ENCODE measurements at places on chromosomes 16 and 17.
A peak's percentile ranks its signal among the peaks of the same experiment; 100 is the strongest.

DNA sequence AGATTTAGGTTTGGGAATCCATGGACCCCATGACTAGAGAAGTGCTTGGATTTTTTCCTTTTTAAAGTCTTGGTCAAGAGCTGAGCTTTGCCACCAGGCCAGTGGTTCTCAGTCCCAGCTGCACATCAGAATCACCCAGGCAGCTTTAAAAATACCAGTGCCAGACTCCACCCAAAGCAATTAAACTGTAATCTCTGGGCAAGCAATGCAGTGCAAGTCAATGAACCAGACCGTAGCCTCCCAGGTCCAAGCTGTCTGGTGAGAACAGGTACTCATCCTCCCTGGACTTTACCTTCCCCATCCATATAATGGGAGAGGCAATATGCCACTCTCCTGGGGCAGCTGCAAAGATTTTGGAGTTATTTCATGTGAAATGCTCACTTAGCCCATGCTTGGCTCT is 223.1 kb upstream of the CDH5 start:
- DNase-seq: no peak

- no peak for DNase-seq
Measured at GRCh38 chr17:8577868-8578267, 52.7 kb downstream of the MYH10 start.

- DNase-seq: no peak
Measured at GRCh38 chr17:34207572-34207971, 47.5 kb upstream of the CCL2 start.

DNA sequence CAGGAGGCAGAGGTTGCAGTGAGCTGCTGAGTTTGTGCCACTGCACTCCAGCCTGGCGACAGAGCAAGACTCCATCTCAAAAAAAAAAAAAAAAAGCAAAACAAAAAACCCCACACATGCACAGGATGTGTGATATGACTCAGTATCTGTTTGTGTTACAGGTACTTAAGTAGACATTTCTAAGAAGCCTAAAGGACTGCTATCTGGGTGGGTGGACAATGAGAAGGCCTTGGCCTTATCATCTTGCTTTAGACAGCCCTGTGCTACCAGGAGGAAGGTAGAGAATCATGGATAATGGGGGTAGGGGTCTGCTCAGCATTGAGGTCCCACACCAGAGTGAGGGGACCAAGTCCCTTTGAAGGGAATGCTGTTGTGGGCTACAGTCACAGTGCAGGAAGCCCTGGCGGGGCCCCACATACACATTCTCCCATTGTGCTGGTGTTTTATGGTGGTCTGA is 26.7 kb downstream of the PLD6 start:
- no peak for DNase-seq

DNA sequence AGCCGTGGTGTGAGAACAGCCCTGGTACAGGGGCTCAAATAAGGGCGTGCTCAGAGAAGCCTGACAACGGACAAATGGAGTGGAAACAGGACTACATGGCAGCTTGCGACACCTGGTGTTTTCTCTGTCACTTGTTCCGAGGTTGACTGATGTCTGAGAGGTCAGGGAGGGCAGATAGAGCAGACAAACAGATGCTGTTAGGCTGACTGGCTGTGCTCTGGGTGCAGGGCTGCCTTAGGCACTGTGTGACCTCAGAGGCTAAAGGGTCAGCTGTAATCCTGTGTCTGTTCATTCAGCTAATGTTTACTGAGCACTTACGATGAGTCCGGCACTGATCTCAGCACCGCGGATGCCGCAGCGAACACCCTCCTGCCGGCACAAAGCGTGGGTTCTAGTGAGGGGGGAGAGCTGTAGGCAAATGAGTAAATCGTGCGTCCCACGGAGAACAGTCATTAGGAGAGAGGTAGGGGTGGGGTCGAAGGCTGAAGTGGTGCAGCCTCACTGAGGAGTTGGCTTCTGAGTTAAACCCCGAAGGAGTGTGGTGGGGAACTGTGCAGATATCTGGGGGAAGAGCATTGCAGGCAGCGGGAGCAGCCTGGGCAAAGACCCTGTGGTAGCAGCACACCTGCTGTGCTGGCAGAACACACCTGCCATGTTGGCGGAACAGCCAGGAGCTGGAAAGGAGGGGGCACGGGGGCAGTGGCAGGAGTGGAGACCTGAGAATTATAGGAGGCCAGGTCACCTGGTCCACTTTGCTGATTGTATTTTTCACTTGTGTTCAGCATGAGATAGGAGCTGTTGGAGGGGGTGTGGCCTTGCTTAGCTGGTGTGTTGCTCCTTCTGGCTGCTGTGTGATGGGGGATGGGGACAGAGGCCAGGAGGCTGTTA is 35.0 kb downstream of the GPT2 start:
- DNase-seq: no peak

DNA sequence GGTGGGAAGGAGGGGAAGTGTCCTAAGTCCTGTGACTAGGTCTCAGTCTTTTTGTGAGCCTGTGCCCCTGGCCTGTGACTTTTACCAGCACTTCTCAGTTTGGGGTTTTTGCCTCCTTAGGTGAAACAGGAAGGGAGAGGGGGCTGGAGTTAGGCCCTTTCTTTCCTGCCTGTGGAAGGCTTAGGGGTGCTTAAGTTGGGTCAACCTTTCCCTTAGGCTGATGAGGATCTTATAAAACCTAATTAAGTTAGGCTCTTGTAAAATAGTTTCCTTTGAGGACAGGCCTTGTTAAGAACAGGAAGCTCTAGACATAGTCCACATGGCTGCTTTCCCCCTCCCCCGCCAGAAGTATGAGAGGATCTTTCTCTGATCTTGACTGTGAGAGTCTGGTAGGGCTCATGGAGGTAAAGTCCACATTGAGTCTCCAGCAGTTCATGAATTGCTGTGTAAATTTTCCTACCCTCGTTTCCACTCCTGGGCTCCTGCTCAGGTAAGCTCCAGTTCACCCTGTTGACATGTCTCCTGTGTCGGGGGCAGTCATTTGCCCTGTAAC is 17.0 kb upstream of the DNASE1 start:
- peak; percentile 42 for DNase-seq

GRCh38 chr17:299546-299945 is 53.1 kb downstream of the RPH3AL start:
- no peak for DNase-seq

GRCh38 chr17:78785011-78785662 is 3.1 kb upstream of the CYTH1 start:
- DNase-seq: no peak

GRCh38 chr17:45101883-45102811 is 30.2 kb downstream of the PLCD3 start:
- DNase-seq: no peak

GRCh38 chr17:39385040-39385439 is 16.4 kb downstream of the FBXL20 start:
- no peak for DNase-seq

GRCh38 chr17:36195434-36196130 is 976 bp downstream of the CCL3L1 start:
- DNase-seq: no peak

DNA sequence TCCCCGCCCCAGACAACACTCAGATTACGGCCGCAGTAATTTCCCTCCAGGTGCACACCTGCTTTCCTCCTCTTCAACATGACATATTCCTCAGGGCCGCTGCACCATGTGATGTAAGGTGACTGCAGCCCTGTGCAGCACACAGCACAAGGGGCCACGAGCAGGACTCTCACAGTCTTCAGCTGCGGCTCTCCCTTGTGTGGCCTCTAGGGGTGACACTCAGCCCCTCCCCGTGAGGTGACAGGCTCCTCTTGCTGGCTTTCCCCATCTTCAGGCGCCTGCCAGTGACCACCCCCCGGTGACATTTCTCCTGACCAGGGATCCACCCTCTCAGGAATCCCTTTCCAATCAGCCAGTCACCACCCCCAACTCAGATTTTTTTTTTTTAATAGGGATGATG is 31.3 kb upstream of the ABCC3 start:
- DNase-seq: no peak

GRCh38 chr17:27551701-27552248 is 79.2 kb upstream of the LGALS9 start:
- no peak for DNase-seq

- no peak for DNase-seq
Measured at GRCh38 chr16:81451753-81452680, 7.4 kb downstream of the CMIP start.

DNA sequence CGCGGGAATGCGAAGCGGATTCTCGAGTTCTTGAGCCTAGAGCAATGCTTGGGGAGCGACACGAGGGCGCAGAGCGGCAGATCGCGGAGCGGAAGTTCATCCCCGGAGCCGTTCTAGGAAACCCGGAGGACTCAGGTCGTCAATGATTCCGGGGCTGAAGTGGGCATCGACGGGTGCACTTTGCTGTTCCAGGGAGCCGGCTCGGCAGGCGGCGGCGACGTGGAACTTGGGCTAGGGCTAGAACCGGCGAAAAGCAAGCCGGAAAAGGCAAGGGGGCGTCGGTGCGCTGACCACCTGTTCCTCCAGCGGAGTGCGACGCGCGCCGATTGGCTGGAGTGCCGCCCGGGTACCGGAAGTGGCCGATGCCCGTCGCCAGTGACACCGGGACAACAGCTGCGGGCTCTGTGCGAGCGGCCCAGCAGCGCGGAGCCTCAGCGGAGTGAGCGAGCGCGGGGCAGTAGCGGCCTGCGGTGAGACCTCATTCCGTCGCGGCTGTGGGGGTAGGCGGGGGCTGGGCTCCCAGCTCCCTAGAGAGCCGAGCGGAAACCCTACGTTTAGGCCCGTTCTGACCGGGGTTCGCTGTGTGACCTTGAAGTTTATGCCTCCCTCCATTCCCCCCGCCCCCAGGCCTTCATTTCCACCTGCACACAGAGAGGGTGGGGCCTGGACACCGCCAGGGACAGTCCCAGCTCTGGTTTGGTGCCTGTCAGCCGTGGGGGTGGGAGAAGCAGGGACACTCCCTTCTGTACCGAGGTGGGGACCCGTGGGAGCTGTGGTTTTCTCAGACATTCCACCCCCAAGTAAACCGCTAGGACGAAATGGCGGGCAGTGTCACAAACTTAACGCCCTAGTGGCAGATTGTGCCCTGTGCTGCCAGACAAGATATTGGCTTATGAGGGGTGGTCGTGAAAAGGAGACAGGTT is at the start of gene ZFP3:
ZFP3 (plus strand) TSS at position 362 of the 923 bp plus-strand sequence. CDS start 13,038 bp downstream, outside the sequence.
- DNase-seq: peak; percentile 68

DNA sequence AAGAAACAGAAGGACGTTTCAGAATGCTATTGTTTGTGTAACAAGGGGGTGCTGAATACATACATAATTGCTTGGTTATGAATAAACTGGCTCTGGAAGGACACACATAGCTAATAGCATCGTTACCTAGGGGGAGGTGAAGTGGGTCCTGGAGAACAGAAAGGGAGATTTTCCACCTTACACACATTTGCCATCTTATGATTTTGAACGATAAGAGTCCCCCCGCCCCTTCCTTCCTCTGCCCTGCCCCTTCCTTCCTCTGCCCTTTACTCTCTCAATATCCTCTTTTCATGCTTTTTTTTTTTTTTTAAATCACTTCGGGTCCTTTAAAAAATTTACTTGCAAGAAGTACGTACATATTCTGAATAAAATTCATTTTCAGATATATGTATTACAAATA is 902 bp upstream of the DHRS7B start:
- DNase-seq: no peak
